ENCODE measurements at places on chromosomes 16 and 17. TPM values are rescaled to one million over a fixed set of nuclear protein-coding genes. Genes with fewer than 3 reads are reported as not detected.

The ALDH3A1 gene
- total RNA-seq, result 6.7 TPM

The HSD17B1 gene
- total RNA-seq, result 2.2 TPM

The CDH16 gene
- not detected for total RNA-seq

The ABAT gene
- total RNA-seq, result 12.9 TPM

The HSD17B2 gene
- 2.9 TPM for total RNA-seq

The TEDC2 gene
- total RNA-seq, result 0.68 TPM

The CLDN9 gene
- total RNA-seq, result 1.0 TPM
